Hepatocyte (in vitro differentiated cells): ENCODE measurements at places on chromosomes 1 and 21. TPM values are rescaled to one million over a fixed set of nuclear protein-coding genes. Genes with fewer than 3 reads are reported as not detected.

The PEA15 gene
- 61.1 and 82.3 TPM in 2 replicates for total RNA-seq

DNA sequence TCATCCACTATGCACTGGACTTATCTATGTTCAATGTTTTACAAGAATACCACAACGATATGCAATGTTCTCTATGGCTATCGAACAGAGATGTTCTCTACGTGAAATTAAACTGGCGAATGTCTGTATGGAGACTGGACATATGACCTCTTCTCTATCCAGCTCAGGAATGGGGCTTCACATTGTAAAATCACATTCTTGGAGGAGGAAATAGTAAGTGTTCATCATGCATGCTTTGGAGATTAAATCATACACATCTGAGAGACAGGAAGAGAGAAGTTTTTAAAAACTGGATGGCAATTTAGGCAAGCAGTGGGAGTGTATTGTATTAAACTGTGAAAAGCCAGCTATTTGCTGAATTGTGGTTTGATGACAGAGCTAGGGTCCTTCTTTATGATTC lies 47.9 kb upstream of the RGL1 start:
- DNase-seq, result no peak

The CLEC20A gene
- not detected in 2 replicates for total RNA-seq

The KCNK2 gene
- 4.1 and 4.7 TPM in 2 replicates for total RNA-seq

GRCh38 chr1:86848654-86849053 lies 65.3 kb downstream of the SELENOF start:
- DNase-seq, result no peak

DNA sequence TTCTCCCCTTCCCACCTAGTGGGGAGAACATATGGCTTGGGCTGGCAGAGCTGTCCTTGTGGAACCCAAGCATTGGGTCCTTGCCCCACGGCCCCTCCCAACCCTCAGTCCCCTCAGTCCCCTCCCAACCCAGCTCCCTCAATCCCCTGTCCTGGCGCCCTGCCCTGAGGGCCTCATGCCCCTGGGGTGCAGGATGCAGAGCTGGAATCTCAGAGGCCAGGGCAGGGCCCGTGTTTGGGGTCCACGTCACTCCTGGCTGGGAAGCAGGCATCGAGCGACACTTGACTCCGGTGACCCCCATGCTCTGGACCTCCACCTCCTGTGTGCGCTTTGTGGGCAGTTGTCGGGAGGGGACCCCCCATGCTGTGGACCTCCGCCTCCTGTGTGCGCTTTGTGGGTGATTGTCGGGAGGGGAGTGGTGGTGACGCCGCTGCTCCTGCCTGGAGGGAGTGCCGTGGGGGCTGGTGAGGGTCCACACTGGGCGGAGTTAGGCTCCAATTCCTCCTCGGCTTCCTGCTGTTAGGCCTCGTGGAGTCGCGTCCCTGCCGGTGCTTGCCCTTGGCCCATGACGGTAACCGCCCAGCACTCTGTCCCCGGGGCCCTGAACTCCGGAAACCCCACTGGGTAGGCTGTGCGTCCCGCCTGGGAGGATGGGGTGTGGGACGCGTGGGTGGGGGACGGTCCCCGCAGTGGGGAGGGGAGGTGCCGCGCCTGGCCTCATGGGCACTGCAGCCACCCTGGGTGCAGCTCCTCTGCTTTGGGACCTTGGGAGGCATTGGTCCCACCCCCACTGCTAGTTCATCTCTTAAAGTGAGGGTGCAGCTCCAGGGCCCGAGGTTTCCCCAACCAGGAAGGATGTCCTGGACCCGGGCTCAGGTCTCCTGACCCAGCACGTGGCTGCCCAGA lies 31.2 kb downstream of the SLX9 start:
- no peak for DNase-seq

- no peak for DNase-seq
Observed at GRCh38 chr1:8481650-8482380, 163.9 kb downstream of the SLC45A1 start.

DNA sequence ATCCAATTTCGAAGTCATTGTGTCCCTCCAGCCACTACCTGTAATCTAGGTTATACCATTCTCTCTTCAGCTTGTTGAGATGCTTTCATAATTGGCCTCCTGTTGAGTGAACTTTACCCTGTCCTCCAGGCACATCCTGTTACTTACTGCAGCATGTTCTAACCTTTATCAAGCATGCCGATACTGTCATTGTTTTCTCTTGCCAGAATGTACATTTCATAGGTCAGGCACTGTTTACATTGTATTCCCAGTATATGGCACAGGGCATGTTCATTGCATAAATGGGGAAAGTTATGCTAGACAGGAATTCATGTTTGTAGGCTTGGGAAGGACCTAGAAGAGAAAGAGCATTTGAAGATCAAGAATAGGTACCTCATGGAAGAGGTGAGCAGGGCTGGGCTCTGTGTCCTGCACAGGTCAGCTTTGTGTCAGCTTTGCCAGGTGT lies 10.2 kb downstream of the CXADR start:
- peak; percentile 57 for DNase-seq
